Gastrocnemius medialis (tissue), 4 donors: ENCODE measurements at places on chromosomes 5 and 9. TPM values are rescaled to one million over a fixed set of nuclear protein-coding genes. Genes with fewer than 3 reads are reported as not detected.

KIF12 gene
- total RNA-seq: not detected

ANKRD34B gene
- total RNA-seq: not detected

DNA sequence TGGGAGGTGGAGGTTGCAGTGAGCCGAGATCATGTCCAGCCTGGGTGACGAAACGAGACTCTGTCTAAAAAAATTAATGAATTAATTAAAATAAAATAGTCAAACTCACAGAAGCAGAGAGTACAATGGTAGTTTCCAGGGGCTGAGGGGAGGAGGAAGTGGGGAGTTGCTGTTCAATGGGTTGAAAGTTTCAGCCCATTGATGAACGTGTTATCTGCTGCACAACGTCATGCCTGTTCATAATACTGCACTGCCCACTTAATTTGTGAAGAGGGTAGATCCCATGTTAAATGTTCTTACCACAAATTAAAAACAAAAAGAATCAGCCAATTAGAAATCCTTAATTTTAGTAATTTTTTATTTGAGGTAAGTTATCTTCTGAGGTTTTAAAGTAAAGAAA is 16.4 kb upstream of the RUFY1 start:
- peaks cover 22% of the 10 kb centered on the region for H3K27me3 ChIP-seq
- no peaks in the 10 kb centered on the region for H3K36me3 ChIP-seq
- no peak overlapping the region for H3K27ac ChIP-seq
- DNase-seq: no peak
- H3K4me1 ChIP-seq: no peaks in the 10 kb centered on the region
- H3K4me3 ChIP-seq: no peak overlapping the region

GRCh38 chr9:31582561-31582960 is 801.9 kb upstream of the ACO1 start:
- H3K27me3 ChIP-seq: no peaks in the 10 kb centered on the region
- no peaks in the 10 kb centered on the region for H3K4me1 ChIP-seq
- H3K4me3 ChIP-seq: no peak overlapping the region
- no peak overlapping the region for H3K27ac ChIP-seq

GRCh38 chr5:68433526-68433922 is 218.0 kb downstream of the PIK3R1 start:
- no peaks in the 10 kb centered on the region for H3K27me3 ChIP-seq
- H3K36me3 ChIP-seq: no peaks in the 10 kb centered on the region
- H3K27ac ChIP-seq: peak overlapping the region; percentile 68

GRCh38 chr5:36703245-36703860 is 96.9 kb downstream of the SLC1A3 start:
- no peak overlapping the region for H3K27ac ChIP-seq
- H3K27me3 ChIP-seq: no peaks in the 10 kb centered on the region
- DNase-seq: no peak
- no peak overlapping the region for H3K4me3 ChIP-seq

- peak; percentile 49 for DNase-seq
- H3K27me3 ChIP-seq: no peaks in the 10 kb centered on the region
- peak overlapping the region; percentile 57 for H3K27ac ChIP-seq
- H3K4me1 ChIP-seq: peaks cover 10% of the 10 kb centered on the region
- H3K36me3 ChIP-seq: peaks cover 24% of the 10 kb centered on the region
These were observed 28.2 kb upstream of the RPL26L1 start for GRCh38 chr5:172931001-172931536.

DNA sequence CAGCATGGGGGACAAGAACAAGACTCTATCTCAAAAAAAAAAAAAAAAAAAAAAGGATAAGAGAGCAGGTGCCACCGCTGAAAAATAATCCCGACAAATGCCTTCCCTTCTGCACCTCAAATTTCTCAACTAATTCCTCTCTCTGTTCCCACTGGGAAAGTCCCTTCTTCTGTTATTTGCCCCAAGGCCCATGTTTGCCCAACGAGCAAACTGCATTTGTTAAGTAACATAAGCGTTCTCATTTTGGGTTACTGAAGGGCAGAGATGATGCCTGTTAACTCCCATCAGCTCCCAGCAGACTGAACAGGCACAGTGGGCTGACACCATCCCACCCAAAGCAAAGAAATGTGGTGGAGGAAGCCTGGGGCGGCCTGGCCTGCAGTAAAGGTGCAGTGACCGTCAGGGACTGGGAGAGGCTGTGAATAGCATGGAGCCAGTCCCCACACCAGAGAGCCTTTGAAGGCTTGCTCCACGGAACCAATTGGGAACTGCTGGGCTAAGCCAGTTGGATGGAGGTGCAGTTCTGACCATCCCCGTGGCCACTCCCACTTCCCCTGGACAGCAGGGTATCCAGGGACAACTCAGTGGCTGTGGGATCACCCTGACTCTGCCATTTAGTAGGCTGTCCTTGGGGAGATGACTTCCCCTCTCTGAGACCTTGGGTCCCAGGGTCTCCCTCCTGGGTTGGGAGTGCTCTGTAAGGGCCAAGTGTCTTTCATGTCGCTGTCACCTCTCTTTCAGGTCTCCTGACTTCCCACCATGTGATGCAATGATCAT is 149.7 kb upstream of the IER5L start:
- no peak overlapping the region for H3K27ac ChIP-seq
- H3K4me3 ChIP-seq: no peak overlapping the region
- no peaks in the 10 kb centered on the region for H3K4me1 ChIP-seq
- no peak for DNase-seq
- H3K36me3 ChIP-seq: no peaks in the 10 kb centered on the region
